Stimulated activated CD4-positive, alpha-beta T cell treated with anti-CD3 and anti-CD28 coated beads, Interleukin-4, amount 100 ng/mL, for 4 hours (primary cell): ENCODE measurements at places on chromosomes 1 and 21.

DNA sequence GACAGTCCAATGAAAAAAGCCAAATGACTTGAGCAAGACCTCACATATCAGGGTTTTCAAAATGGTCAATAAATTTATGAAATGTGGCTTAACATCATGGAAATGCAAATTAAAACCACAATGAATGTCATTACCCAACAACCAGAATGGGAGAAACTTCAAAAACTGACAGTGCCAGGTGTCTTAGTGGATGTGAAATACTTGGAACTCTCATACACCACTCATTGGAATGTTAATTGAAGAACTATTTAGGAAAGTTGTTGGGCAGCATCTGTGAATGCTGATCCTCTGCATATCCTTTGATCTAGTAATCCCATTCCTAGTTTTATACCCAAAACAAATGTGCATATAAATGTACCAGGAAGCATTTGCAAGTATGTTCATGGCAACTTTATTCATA, 19.2 kb upstream of the BACH1 start:
- no peak for DNase-seq

GRCh38 chr1:6273380-6273891, 12.5 kb upstream of the GPR153 start:
- no peak for DNase-seq

- DNase-seq = no peak
Observed at GRCh38 chr1:230268371-230269170, 157.6 kb downstream of the PGBD5 start.

DNA sequence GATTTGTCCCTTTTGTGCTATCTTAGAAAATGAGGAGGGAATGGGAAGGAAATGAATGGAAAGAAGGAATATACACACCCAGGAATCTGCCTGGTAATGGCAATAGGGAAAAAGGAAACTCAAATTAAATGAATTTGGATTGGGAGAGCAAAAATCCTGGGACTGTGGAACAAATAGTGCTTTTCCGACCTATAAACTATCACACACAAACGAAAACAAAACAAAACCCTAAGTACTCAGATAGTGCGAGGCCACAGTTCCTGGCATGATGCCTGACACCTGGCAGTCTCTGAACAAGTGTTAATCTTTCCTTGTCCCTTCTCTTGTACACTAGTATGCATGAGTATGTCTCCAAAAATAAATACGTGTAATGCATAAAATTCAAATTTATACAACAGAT, 319.8 kb upstream of the SPAG17 start:
- no peak for DNase-seq

GRCh38 chr1:11478571-11479374, at the start of gene DISP3:
DISP3 (plus strand) TSS chr1:11479155; CDS start chr1:11500993, 21,838 bp downstream.
- peak; percentile 74 for DNase-seq
